ENCODE measurements at places on chromosomes 3 and 15. TPM values are rescaled to one million over a fixed set of nuclear protein-coding genes. Genes with fewer than 3 reads are reported as not detected.

ETFA gene
- 149 TPM for total RNA-seq

TMEM87A gene
- total RNA-seq, result 44.3 TPM

HYAL3 gene
- total RNA-seq, result 2.9 TPM

ATP8B4 gene
- total RNA-seq, result 10.3 TPM

GOLGA6L2 gene
- not detected for total RNA-seq

MESP2 gene
- not detected for total RNA-seq

OPA1 gene
- total RNA-seq, result 57.7 TPM

CLSTN2 gene
- 15.5 TPM for total RNA-seq

DAZL gene
- total RNA-seq, result not detected

SOX2 gene
- total RNA-seq, result 20.5 TPM

DUOXA2 gene
- 0.17 TPM for total RNA-seq

POC1A gene
- 19.1 TPM for total RNA-seq

CLRN1 gene
- total RNA-seq, result not detected

HHLA2 gene
- total RNA-seq, result 2.3 TPM

NEK11 gene
- total RNA-seq, result 13.8 TPM

RHOV gene
- total RNA-seq, result 19.3 TPM

TNFAIP8L3 gene
- 8.2 TPM for total RNA-seq

CNTN6 gene
- 3.3 TPM for total RNA-seq

STXBP5L gene
- total RNA-seq, result 3.6 TPM

NR1I2 gene
- total RNA-seq, result 1.4 TPM

NPHP3 gene
- 9.1 TPM for total RNA-seq

IL16 gene
- not detected for total RNA-seq

PLAAT1 gene
- 2.6 TPM for total RNA-seq

MLF1 gene
- total RNA-seq, result 23.8 TPM

HIGD2B gene
- total RNA-seq, result not detected

ASTE1 gene
- 11.4 TPM for total RNA-seq

LOXL1 gene
- 10.3 TPM for total RNA-seq

SLC22A14 gene
- 0.29 TPM for total RNA-seq

TM4SF4 gene
- total RNA-seq, result 97.1 TPM

CASR gene
- total RNA-seq, result 4.4 TPM

EPHB1 gene
- total RNA-seq, result 9.1 TPM

A4GNT gene
- total RNA-seq, result 0.34 TPM

CPA3 gene
- not detected for total RNA-seq

RASGRF1 gene
- total RNA-seq, result 1.5 TPM

EHD4 gene
- 18.8 TPM for total RNA-seq

LRTM1 gene
- 0.29 TPM for total RNA-seq

ECE2 gene
- not detected for total RNA-seq

TMEM266 gene
- total RNA-seq, result 2.8 TPM

CLDN16 gene
- 0.10 TPM for total RNA-seq

ANKRD63 gene
- total RNA-seq, result 1.5 TPM

HHATL gene
- not detected for total RNA-seq

GPX1 gene
- total RNA-seq, result 114 TPM

DNAJA4 gene
- total RNA-seq, result 15.0 TPM

NOX5 gene
- total RNA-seq, result 0.12 TPM

Data from type B pancreatic cell (in vitro differentiated cells).